Colonic mucosa (tissue), 4 donors: ENCODE measurements at places on chromosomes 2 and 18. TPM values are rescaled to one million over a fixed set of nuclear protein-coding genes. Genes with fewer than 3 reads are reported as not detected.

Gene KLF11
- total RNA-seq: 6.6 TPM

- no peak for DNase-seq
Observed at GRCh38 chr2:216560838-216561270, 62.2 kb downstream of the RPL37A start.

Gene HMSD
- 2.3 TPM for total RNA-seq

- DNase-seq: no peak
Observed at GRCh38 chr2:217927601-217928323, 75.0 kb downstream of the TNS1 start.

DNA sequence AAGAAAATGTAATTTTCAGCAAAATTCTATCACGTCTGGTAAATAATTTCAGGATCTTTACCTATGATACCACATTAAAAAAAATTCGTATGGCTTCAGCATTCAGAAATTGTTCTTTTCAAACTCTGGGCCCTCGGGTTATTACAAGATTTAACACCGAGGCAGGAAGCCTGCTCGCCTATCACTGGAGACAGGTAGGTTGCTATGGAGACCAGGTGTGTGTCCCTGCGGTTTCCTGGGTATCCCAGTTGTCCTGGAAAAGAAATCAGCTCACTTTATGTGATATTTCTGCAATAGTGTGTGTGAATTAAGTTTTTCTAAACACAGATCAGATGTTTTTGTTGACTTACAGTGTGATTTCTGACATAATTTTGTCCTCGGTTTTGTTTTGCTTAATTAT is 14.2 kb downstream of the HPCAL1 start:
- no peak for DNase-seq

- no peak for DNase-seq
Observed at GRCh38 chr2:45404807-45405297, 206.2 kb downstream of the SRBD1 start.

- no peak for DNase-seq
Observed at GRCh38 chr2:66164470-66164869, 270.5 kb upstream of the MEIS1 start.

- no peak for DNase-seq
Observed at GRCh38 chr2:159684796-159685195, 27.5 kb upstream of the MARCHF7 start.

- DNase-seq: no peak
Observed at GRCh38 chr18:58024139-58024538, 19.9 kb upstream of the NEDD4L start.

DNA sequence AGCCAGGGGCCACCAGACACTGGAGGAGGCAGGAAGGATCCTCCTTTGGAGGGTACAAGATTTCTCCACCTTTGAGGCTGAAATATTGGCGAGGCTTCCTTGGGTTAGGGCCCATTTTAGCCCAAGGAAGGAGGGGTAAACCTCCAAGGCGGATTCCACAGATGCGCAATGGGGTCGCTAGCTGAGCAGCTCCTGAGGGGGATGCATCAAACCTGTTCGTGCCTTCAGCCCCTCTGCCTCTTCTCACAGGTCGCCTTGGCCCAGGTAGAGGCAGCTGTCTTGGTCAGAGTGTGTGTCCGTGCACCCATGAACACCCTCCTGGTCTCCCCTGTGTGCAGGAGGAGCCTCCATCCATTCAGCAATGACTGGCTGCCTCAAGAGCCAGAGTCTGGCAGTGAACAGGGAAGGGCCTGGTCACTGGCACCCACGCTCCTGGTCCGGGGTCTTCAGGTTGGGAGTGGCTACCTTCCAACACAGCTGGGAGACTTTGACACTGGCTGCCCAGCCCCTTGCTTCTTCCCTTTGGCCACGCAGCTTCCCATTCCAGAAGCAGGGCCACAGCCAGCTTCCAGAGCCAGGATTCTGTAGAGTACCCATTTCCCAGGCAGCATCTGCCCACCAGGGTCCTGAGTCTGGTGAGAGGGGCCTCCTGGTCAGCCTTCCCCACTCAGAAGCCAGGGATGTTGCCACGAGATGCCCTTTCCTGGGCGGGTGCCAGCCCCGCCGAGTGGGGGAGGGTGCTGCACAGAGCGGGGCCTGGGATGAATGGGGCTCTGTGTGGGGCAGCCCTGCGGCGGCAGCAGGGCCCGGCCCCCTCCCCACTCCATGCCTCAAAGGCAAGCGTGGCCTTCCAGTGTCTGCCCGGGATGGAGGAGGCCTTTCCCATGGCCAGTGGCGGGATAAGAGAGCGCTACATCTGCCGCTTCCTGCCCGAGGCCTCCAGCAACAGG is 95.8 kb upstream of the GPC1 start:
- no peak for DNase-seq

DNA sequence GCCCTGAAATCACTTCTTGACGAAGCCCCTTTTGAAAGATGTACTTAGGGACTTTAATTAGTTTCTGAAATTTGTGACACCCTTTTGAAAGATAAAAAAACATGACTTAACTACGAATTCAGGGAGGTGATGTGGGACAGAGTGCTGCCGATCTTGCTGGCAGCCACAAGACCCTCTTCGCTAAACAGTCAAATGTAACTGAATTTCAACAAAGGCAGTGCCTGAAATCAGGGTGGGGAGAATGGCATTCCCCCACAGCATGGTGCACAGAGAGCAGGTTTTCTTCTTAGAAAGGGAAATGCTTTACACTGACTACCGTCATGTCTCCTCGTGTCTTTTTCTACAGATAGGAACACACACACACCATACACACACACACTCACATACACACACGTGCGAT is 640.2 kb upstream of the POU3F3 start:
- DNase-seq: no peak

DNA sequence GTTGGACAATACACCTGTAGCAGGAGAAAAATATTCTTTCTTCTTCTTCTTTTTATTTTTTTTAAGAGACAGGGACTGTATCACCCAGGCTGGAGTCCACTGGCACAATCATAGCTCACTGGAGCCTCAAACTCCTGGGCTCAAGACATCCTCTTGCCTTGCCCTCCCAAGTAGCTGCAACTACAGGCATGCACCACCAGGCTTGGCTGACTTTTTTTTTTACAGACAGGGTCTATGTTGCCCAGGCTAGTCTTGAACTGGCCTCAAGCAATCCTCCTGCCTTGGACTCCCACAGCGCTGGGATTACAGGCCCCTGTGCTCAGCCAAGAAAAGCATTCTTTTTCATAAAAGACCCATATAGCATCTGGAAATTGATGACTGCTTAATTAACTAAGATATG is 17.1 kb upstream of the ARHGAP28 start:
- no peak for DNase-seq

DNA sequence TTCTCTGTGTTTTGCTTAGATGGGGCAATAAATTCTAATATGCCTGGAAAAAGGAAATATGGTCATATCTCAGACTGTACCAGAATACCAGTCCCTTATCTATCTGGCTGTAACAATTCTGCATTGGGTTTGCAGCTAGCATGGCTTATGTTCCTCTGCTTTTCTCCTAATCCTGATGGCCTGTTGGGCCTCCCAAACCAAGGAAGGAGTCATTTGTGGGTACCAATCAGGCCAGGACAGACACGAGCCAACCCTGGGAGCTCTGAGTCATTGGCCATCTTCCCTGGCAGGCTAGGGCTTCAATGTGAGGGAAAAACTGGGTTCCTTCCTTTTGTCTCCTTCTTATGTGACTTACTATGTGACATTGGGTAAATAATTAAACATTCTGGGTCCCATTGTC is 12.0 kb downstream of the SMARCAL1 start:
- DNase-seq: no peak

Gene COBLL1
- 23.9 TPM for total RNA-seq

Gene POU3F3
- total RNA-seq: not detected

Gene SERPINB3
- total RNA-seq: not detected

Gene GCKR
- 0.22 TPM for total RNA-seq

- DNase-seq: no peak
Observed at GRCh38 chr2:85806358-85807118, 52.7 kb downstream of the ATOH8 start.

- no peak for DNase-seq
Observed at GRCh38 chr18:58581265-58581664, 47.6 kb downstream of the ALPK2 start.

Gene APCDD1
- 5.6 TPM for total RNA-seq

- DNase-seq: no peak
Observed at GRCh38 chr2:26644188-26644835, 3.1 kb upstream of the CIB4 start.

Gene FOXI3
- total RNA-seq: not detected

- no peak for DNase-seq
Observed at GRCh38 chr2:126535408-126535807, 120.5 kb upstream of the GYPC start.

DNA sequence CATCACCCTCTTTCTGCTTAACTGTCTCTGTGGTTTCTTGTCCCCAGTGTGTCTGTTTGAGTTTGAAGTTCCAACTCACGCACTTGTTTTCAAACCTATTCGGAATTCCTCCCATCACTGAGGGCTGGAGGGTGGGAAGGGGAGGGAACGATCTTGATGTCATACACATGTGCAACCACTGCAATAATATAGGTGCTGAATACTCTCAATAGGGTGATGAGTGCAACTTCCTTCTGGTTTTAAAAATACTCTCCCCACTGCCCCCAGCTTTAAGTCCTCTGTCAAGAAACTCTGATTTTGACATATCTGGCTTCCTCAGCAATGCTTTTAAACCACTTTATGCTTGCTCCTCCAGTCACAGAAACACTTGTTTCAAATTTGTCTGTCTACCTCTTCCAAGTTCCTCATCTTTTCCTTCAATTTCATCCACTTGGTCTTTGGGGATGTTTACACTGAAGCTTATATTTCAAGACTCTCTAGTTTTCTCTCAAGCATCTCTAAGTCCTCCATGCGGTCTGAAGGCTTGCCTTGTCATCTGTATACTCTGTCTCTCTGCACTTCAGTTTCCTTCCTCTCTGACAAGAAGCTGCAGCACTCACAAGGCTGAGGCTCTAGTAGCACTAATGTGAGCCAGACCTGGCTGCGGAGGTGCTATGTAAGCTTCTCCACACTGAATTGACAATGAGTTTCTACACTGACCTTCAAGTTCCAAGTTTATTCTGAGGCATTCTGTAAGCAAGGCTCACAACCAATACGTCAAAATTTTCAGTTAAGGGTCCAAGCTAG is 422.3 kb downstream of the ZEB2 start:
- no peak for DNase-seq

Gene CCDC68
- total RNA-seq: 22.3 TPM

DNA sequence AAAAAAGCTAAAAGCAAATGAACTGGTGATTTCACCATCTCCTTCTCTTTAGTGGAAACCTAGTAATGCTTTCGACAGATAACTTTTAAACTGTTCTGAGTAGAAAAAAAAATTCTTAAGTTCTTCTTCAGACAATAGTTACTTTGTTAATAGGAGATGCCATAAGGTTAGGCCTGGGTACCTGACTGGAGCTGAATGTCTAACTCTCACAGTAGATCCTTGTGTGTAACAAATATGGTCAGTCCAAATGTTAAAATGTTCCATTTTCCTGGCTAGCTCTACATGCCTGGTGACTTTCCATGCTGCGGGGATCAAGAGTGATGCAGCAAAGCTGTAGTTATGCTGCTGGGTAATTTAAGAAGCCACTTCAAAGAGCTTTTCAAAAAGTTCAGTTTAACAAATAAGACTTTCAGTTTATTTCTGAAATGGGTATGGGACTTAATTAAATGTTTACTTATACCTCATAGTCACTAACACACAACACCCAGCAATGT is 264.0 kb upstream of the SESTD1 start:
- DNase-seq: no peak

Gene KIAA2012
- not detected for total RNA-seq

Gene ASB1
- total RNA-seq: 22.4 TPM

DNA sequence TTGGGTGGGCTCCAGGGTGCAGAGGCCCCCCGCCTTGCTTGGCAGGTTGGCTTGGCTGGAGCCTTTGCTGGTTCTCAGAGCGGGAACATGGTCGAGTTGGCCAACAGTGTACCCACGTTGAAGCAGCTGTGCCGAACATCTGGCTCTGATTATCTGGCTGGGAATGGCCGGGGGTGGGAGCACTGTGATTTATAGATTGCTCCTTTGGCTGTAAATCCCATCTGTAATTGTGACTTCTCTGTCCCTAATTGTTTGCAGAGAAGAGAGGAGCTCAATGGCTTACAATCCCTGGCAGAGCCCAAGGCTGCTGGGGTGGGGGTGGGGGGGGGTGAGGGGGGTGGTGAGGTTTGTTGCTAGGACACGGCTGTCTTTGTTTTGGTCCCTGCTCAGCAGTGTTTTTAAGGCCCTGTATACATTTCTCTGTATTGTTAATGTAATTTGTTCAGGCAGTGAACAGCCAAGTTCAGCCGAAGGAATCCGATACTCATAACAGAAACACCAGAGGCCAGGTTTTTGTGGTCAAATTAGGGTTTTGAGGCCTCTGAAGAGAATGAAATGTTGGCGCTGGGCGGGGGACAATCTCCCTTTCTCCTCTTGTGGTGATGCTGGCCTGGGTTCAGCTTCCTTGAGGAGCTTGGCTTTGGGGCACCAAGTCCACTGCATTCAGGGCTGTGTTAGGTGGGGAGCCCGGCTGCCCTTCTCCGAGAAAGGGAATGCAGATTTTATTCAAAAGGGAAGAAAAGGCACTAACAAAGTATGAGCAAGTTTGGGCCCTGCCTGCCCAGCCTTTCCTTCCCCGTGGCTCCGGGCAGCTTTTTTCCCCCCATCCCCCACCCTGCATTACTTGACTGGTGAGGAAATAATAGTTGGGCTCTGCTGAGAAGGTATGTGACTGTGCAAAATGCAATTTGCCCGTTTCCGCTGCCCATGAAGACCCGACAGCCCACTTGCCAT is 82.5 kb downstream of the TCF7L1 start:
- DNase-seq: no peak

Gene DBI
- 275 TPM for total RNA-seq

DNA sequence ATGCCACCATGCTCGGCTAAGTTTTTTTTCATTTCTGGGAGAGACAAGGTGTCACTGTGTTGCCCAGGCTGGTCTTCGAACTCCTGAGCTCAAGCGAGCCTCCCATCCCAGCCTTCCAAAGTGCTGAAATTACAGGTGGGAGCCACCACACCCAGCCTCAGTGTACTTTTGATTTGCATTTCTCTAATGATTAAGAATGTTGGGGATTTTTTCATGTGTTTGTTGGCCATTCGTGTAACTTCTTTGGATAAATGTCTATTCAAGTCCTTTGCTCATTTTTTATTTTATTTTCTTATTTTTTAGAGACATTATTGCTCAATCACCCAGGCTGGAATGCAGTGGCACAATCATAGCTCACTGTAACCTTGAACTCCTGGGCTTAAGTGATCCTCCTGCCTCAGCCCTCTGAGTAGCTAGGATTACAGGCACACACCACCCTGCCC is 73.1 kb downstream of the TMEM185B start:
- no peak for DNase-seq

GRCh38 chr2:214215107-214215506 is 195.7 kb upstream of the VWC2L start:
- no peak for DNase-seq

Gene SNRNP27
- 30.8 TPM for total RNA-seq

Gene KCNE4
- 0.42 TPM for total RNA-seq

DNA sequence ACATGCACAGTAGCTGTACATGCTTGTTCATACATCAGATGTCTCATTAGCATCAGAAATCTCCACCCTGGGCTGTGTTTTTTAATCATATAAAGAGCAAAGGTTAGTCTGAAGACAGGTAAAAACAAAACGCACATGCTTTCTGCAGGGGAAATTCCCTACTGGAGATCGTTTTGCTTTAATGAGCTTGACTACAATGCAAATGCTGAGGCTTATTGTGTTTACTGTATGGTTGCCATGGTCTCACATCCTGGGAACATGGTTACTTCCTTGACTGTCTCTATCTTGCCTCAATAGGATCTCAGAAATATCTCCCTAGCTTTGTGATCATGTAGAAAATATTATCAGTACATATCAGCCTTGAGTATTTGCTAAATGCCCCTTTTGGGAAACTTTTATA is 336.5 kb upstream of the TFPI start:
- DNase-seq: no peak

Gene TUBA3E
- not detected for total RNA-seq

Gene TXNDC2
- not detected for total RNA-seq

Gene SLC11A1
- 1.8 TPM for total RNA-seq

Gene RBFA
- total RNA-seq: 16.3 TPM

Gene ALK
- 0.19 TPM for total RNA-seq
